ENCODE measurements at places on chromosomes 11 and 22.

- DNase-seq = no peak
Observed at GRCh38 chr11:119491753-119492510, 69.0 kb upstream of the THY1 start.

GRCh38 chr11:76578654-76579055 lies 91.9 kb downstream of the LRRC32 start:
- no peak for DNase-seq

DNA sequence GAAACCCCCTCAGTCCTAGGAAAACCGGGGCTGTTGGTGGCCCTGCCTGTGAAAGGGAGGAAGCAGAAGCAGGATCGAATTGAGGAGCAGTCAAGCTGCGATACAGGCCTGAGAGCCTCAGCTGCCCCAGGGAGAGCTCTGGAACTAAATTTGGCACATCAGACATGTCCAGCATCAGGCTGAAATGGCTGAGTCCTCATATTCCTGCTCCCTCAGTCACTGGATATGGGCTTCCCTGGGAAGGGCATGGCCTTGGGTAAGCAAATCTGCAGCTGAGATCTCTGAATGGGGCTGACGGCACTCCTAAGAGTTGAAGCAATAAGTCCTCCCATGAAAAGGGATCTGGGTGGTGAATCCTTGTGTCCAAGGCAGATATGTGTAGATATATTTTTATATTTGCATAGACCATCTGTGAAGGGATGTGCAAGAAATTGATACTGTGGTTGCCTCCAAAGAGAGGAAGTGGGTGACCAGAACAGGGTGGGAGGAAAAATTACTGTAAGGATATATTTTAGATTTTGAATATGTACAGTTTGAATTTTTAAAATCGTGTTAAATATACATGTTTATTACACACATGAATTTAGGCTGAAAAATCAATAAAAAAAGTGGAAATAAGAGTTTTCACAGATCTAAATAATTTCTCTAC lies 45.5 kb downstream of the APIP start:
- DNase-seq = no peak

GRCh38 chr11:19785265-19785664 lies 72.6 kb downstream of the NAV2 start:
- DNase-seq = no peak

DNA sequence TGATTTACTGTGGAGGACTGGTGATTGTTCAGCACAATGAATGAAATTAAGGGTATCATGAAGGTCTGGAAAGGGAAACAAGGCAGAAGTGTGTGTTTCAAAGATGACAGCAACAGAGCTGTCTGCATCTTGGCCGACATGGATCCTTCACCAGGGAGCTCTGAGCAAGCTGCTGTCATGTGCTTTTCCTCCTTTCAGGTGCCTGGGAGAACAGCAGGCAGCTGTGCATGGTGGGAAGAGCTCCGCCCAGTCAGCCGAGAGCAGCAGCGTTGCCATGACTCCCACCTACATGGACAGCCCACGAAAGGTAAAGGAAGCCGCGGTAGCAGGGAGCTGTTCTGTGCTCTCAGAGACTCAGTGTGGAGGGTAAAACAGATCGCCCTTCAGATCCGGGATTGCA lies 87.1 kb upstream of the YWHAH start:
- no peak for DNase-seq

- DNase-seq = no peak
Observed at GRCh38 chr11:64856382-64857227, 12.2 kb upstream of the CDC42BPG start.

DNA sequence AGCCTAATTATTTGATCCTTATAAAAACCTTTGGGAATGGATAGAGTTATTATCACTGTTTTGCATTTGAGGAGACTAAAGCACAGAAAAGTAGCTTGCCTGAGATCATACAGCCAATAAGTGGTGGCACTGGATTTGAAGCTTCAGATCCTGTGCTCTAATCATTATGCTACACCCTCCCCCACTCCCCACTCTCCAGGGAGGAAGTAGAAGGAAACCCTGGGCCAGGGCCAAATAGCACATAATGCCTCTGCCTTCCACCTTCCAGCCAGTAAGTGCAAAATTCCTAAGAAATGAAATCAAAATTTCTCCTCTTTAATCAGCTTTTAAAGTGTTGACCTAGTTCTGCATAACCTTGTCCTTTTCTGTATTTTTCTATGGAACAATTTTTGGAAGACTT lies 61.6 kb downstream of the SIK2 start:
- DNase-seq = no peak

- no peak for DNase-seq
Observed at GRCh38 chr11:97637701-97638100, 1247.9 kb downstream of the JRKL start.

DNA sequence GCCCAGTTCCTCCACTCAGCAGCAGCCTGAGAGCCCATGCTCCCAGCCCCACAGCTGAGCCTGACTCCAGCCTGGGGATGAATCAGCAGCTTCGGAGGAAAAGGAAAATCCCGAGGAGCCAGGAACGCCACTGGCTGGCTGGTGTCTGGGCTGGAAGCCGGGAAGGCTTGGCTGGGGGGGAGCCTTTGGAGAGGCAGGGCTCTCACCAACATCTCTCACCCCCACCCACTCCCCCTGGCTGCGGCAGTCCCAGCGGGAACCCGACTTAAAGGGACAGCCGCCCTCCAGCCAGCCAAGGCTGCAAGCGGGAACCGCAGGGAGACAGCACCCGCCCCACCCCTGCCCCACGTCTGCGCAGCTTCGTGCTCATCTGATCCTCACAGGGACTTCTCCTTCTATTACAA lies 28.4 kb downstream of the KIAA0930 start:
- DNase-seq = no peak

- DNase-seq = no peak
Observed at GRCh38 chr22:38455076-38455529, at the start of gene KCNJ4. KCNJ4 (minus strand) TSS chr22:38455199; CDS start chr22:38428132, 27,067 bp downstream.

GRCh38 chr11:130211144-130211543 lies 51.6 kb downstream of the ST14 start:
- DNase-seq = no peak

GRCh38 chr11:70603114-70603755 lies 204.9 kb downstream of the CTTN start:
- no peak for DNase-seq

DNA sequence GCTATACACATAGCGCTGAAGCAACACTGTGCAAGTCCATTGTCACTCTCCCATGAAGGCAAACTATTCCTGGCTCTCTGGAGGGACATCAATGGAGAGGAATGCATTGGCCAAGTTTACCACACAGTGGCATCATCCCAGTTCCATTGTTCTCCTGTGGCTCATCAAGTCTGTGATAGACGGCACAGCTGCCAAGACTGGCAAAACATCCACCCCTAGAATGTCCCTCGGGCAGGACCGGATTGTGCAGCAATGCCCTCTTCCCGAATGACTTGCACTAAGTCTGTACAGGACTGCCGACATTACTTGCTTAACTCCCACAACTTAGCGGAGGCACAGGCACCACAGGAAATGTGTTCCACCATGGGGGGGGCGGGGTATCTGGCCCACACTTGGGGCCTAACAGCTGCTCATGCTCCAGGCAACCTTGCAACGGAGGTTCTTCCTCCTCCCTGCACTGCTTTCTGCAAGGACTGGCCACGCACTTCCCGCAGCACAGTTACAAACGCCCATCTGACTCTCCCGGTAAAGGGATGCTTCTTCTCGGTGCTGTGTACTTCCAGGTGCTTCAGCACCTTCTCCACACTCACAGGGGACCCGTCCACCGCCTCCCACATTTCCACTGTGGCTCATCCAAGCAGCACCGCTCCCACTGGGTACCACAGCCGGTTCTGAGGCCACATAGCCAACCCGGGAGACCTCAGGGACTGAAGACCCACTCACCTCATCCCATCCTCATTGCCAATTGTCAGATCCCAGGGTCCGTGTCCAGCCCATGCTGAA lies 1309.6 kb upstream of the RAG2 start:
- no peak for DNase-seq

DNA sequence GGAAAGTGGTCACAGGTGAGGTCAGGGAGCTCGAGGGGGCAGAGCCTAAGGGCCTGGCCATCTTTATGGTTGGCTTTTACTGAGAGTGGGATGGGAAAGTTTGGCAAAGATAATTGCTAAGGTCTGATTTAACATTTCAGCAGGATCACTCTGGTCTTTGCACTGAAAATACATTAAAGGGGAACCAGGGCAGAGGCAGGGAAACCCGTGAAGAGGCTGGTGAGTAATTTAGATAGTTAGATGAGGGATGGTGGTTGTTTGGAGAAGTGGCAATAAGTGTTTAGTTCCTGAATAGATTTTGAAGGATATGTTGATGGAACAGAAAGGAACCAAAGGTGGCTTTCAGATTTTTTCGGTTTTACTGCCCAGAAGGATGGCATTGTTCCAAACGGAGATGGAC lies 50.8 kb downstream of the SCN3B start:
- DNase-seq = no peak

DNA sequence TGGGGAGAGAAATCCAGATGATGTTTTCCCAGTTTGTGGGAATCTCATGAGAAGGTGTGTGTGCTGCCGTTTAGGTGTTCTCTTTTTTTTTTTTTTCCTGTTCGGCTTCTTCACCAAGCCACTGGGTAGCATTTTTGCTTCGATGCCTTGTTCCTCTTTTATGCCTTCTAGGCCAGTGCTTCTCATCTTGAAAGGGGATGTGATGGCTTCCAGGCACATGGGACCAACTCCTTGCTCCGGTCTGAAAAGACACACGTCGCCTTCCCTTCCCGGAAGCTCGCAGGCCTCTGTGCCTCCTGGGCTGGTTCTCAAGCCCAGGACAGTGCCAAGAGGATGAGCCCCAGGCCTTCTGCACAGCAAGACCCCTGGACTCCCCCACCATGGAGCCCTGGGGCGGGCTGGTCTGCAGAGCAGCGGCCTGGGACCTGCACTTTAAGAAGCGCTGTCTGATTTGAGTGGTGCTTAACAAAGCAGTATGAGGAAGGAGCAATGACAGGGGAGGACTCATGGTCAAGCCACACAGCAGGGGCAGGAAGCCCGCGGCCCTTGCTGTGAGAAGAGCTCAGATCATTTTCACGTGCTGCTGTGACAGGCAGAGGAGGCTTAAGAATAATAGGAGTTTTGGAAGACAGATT lies 158.8 kb downstream of the MPPED1 start:
- no peak for DNase-seq

DNA sequence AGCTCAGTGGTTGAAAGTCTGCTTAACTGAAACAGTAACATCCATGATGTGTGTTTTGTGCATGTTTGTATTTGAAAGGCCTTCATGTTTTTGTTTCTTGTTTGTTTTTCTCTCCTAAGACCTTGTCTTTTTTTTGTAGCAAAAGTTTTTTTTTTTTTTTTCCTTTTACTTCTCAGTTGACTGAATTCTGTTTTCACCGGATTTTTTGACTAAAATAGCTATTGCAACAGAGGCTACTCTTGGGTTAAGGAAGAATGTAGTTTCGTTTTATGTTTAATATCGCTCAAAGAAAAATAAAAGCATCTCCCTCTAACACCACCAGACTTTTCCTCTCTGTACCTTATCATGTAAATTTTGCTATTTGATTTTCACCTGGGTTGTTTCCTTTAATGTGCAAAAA lies 15.1 kb downstream of the APOL6 start:
- no peak for DNase-seq
